ENCODE measurements at places on chromosomes 1 and 21.

- no peak for DNase-seq
Measured at GRCh38 chr1:81950591-81951244, 150.0 kb downstream of the ADGRL2 start.

GRCh38 chr1:8870616-8871538 lies 7.6 kb downstream of the ENO1 start:
- DNase-seq = no peak

GRCh38 chr1:46823151-46823550 lies 24.3 kb downstream of the CYP4B1 start:
- DNase-seq = no peak

DNA sequence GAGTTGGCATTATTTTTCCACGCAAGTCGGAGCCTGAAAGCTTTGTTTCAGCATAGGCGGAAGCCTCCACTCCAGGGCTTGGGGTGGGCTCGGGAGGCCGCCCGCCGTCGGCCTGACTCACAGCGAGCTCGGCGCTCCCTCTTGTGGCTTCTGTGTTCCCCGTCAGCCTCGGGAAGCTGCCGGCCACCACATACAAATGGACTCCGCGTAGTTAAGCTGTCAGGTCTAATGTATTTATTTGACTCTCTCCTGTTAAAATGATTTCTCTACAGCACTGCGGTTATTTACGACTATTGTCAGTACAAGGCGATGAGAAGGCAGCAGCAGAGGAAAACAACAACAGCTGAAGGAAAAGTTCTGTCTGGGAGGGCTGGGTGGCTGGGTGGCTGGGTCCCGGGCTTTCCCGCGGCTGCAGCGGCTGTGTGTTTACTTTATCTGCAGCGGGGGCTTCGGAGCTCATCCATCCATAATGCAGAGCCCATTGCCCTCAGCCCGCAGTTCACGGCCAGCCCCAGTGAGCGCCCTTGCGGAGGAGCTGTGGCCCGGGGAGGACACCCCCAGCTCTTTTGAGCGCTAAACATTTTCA lies 375.7 kb upstream of the CAMK1G start:
- peak; percentile 79 for DNase-seq

GRCh38 chr1:29811247-29811646 lies 574.9 kb downstream of the PTPRU start:
- DNase-seq = no peak

- DNase-seq = no peak
Measured at GRCh38 chr1:26610781-26611180, 81.2 kb downstream of the RPS6KA1 start.

- no peak for DNase-seq
Measured at GRCh38 chr1:2413495-2414296, 1.3 kb upstream of the PEX10 start.

DNA sequence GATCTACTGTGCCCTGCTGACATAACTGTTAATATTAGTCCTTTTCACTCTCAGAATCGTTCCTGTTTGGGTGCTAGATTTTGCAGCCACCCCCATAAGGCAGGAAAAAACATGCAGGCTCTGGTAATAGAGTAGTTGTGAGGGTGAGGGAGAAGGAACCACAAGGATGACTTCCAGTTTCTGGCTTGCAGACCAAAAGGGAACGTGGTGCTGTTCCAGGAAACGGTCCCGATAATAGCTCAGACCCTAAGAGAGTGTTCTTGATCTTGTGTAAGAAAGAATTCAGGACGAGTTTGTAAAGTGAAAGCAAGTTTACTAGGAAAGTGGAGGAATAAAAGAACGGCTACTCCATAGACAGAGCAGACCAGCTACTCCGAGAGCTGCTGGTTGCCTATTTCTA lies 50.7 kb upstream of the RHOU start:
- DNase-seq = no peak

DNA sequence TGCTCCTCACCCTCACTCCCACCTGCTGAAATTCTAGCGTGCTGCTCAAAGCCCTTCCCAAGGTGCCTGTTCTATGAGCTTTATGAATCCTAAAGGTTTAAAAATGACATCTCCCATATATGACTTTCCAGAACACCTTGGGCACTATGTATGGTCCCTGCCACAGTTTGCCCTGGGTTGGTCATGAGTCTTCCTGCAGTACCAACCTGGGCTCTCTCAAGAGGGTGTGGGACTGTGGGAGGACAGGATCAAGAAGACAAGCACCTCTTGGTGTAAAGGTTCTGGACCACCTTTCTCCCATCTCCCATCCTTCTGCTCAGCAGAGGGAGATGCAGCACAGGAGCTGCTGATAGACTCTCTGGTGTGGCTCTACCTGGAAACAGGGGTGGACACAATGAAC lies 134.1 kb downstream of the FCRL5 start:
- no peak for DNase-seq

GRCh38 chr1:109655615-109656519 lies at the start of gene GSTM4:
GSTM4 (plus strand) TSS chr1:109656099; CDS start chr1:109656390, 291 bp downstream.
- DNase-seq = peak; percentile 88

GRCh38 chr1:52771384-52771783 lies 45.1 kb downstream of the ZYG11B start:
- DNase-seq = no peak

DNA sequence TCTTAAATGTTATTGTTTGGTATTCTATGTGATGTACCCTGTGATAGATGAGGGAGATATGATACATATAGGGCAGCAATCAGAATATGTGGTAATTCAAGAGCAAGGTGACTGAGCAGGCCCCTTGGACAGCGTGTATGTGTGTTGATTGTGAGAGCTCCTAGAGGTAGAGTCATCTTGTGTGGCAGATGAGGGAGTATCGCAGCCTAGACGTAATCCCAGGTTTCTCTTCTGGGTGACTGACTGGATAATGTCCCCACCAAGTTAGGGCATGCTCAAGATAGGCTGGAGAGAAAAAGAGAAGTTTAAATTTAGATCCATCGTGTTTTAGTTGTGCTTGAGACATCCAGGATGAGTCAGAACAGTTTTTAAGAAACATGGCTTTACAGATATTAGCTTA lies 185.3 kb downstream of the ZP4 start:
- DNase-seq = no peak

DNA sequence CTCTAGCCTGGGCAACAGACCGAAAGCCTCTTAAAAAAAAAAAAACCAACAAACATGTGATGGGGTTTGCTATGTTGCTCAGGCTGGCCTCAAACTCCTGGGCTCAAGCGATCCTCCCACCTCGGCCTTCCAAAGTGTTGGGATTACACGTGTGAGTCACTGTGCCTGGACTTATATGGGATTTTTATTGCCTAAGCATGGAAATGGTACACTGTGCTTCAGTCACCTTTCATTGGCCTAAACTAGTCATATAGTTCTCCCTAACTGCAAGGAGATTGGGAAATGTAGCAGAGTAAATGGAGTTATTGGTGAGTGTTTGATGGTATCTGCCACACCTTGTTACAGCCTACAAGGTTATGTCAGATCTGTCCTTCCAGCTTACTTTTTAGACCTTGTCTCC lies 17.2 kb upstream of the MEF2D start:
- DNase-seq = no peak

GRCh38 chr21:38669186-38669585 lies 136.5 kb upstream of the ETS2 start:
- DNase-seq = peak; percentile 40

- DNase-seq = no peak
Measured at GRCh38 chr1:32769524-32770220, 47.5 kb downstream of the YARS1 start.

DNA sequence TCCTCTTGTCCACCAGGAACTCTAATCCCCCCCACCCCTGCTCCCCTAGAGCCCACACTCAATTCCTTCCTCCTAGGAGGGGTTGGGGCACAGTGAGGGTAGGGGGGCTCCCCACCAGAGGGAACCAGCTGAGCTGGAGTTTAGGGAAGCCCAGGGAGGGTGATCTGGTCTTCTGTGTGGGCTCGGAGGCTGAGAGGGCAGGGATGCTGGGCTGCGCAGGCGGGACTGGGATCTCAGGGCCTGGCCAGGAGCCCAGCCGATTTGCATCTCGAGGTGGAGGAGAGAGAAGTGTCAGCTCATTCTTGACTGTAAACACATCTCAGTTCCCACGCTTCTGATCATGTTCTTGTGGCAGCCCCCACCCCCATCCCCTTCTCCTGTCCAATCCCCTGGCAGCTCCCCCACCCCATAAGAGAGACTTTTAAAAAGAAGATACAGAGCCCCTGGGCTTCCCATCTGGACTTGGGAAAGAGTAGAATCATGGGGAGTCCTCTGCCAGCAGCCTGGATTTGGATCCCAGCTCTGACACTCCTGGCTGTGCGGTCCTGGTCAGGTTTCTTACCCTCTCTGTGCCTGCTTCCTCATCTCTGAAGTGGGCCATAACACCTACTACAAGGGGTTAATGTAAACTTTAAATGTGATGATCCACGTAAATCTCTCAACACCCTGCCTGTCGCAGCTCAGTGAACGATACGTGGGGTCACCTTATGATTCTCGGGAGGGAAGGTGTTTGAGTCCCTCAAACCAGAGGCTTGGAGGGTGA lies 6.6 kb downstream of the PEAR1 start:
- DNase-seq = no peak

DNA sequence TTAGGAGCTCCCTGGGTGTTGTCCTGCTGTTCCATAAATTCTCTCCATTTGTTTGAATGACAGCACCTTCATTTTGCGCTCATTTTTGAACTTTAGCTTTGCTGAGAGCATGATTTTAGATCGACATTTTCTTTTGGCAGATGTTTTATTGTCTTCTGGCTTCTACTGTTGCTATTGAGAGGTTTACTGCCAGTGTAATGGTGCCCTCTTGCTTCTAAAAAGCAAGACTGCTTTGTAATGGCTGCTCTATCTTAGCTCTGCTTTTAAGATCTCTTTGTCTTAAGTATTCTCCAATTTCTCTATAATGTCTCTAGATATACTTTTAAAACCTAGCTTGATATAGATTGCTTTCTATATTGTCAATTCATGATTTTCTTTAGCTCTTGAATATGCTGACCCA lies 27.8 kb downstream of the THEM4 start:
- DNase-seq = no peak

DNA sequence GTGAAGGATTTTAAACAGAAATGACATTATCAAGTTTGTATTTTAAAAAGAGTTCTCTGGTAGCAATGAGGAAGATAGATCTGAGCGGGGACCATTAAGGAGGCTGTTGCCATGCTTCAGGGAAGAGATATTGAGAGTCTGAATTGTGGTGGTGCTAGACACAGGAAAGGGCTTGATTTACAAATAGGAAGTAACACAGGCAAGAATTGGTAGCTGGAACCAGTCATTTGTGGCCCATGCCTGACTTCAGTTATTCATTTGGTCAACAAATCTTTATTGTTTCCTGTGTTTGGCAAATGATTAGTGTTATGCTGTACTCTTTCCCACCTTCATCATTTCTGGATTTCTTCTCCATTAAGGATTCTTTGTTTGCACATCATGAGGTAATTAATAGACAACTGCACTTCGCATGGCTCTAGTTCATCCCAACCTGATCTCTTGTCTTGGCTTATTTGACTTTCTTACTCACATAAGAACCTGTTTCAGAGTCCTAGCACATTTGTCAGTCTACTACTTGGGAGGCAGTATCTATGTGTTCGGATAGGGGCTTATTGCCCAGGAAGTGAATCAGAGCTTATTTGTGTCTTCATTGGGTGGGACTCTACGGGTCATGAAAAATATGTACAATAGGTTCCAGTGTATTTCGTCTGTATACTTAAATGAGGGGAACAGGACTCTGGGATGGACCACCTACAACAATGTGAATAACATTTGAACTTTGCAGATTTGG lies 32.3 kb downstream of the EEIG2 start:
- DNase-seq = no peak

- no peak for DNase-seq
Measured at GRCh38 chr1:169122976-169123375, 16.5 kb downstream of the ATP1B1 start.

- no peak for DNase-seq
Measured at GRCh38 chr1:78153092-78153736, 107.4 kb downstream of the GIPC2 start.

- DNase-seq = no peak
Measured at GRCh38 chr1:37484325-37485051, 10.1 kb downstream of the ZC3H12A start.

DNA sequence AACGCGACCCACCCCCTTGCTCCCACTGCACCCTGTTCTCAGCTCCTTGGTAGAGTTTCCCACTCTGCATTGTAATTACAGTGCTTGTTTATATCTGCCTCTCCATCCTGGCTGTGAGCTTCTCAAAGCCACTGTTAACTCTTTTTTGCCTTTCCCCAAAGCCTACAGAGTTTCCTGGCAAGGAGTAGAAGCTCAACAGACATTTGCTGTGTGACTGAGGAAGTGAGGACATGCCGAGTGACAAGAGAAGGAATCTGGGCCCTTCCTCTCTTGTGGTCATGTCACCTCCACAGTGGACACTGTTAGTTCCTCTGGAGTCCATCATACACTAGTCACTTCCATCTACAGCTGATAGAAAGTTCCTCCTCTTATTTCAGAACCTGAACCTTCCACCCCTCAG lies 6.1 kb upstream of the IGSF8 start:
- DNase-seq = no peak

- DNase-seq = no peak
Measured at GRCh38 chr1:94324178-94324544, 86.8 kb upstream of the ARHGAP29 start.

DNA sequence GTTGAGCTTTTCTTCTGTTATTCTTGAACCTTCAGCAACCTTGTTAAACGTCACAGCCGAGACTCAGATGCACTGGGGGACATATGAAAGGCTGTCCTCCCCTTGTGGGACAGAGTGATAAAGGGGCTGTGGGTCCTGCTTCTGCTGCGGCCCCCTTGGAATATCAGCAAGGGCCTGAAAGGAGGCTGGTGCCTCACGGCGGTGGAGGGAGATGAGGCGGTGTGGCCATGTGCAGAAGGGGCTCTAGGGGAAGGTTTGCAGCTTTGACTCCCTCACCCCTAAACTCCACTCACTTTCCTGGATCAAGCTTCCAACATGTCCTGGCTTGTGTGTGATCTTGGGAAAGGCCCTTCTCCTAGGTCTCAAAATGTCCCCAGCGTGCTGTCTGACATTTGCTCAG lies 270.7 kb upstream of the CSF3R start:
- no peak for DNase-seq

DNA sequence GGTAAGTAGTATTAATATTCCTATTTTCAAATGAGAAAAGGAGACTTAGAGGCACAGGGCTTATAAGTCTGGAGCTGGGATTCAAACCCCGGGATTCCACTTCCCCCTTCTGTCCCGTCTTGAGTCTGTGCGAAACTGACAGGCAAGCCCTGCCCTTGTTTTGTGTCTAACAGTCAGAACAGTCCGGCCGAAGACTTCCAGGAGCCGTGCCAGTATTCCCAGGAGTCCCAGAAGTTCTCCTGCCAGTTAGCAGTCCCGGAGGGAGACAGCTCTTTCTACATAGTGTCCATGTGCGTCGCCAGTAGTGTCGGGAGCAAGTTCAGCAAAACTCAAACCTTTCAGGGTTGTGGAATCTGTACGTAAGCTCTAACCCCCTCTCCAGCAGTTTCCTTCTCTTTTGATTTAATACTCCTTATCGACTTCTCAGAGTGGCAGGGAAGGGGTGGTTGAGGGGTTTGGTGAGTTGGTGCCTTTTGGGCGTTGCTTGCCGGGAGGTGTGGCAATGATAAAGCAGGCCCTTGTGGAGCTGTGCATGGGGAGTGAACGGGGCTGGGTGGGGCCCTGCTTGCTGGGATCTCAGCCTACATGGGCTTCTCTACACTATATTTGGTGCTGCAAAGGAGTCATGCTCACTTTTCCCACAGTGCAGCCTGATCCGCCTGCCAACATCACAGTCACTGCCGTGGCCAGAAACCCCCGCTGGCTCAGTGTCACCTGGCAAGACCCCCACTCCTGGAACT lies 29.4 kb downstream of the IL6R start:
- no peak for DNase-seq

GRCh38 chr1:18234790-18235242 lies 127.2 kb downstream of the IGSF21 start:
- DNase-seq = peak; percentile 91

GRCh38 chr1:152623203-152623844 lies 421 bp upstream of the LCE3A start:
- DNase-seq = peak; percentile 7
